Activated naive CD8-positive, alpha-beta T cell treated with anti-CD3 and anti-CD28 coated beads for 36 hours (primary cell): ENCODE measurements at places on chromosomes 11 and 22. TPM values are rescaled to one million over a fixed set of nuclear protein-coding genes. Genes with fewer than 3 reads are reported as not detected.

Gene FAM180B
- not detected for total RNA-seq

Gene TTC36
- total RNA-seq = 0.42 TPM

Gene HARBI1
- 2.6 TPM for total RNA-seq

Gene SGSM1
- 0.04 TPM for total RNA-seq

Gene KRTAP5-7
- not detected for total RNA-seq

- no peak for DNase-seq
These were observed 46.3 kb upstream of the RAPSN start for GRCh38 chr11:47495011-47495855.

DNA sequence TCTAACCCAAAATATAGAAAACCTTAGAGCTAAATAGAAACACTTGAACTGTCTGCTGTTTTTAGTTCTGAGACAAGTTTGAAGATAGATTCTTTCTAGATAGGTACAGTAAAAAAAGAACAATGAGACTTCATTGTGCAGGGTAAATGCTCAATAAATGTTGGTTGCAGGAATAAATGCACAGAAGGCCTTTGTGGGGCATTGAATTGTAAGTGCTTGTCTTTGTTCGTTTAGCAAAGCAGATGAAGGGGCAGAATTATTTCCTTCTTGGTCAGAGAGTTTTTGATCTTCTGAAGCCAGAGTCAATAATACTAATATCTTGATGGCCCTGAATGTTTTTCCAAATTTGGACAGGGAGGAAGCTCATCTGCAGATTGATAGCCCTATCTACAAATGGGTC is 340.4 kb downstream of the OPCML start:
- no peak for DNase-seq

GRCh38 chr22:29166180-29166579 is 39.5 kb upstream of the EMID1 start:
- DNase-seq = no peak

GRCh38 chr11:121575250-121575962 is 122.6 kb upstream of the SORL1-AS1 start:
- no peak for DNase-seq

DNA sequence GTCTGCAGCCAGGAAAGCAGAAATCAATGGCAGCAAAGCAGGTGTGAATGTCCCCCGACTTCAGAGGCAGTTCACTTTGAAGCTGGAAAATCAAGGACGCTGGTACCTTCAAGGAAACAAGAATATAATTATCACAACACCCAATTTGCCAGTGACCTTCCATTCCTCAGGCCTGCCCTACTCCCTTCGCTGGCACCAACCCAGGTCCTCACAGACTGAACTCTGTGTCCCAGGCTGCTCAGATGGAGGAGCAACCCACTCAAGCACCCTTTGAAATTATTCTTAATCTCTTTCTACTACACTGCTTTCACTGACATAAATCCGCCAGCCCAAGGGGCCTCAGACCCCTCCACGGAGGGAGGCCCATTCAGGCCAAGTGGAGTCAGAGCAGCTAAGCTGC is 64.7 kb upstream of the WT1 start:
- DNase-seq = no peak
